ENCODE measurements at places on chromosomes 2 and 18.

DNA sequence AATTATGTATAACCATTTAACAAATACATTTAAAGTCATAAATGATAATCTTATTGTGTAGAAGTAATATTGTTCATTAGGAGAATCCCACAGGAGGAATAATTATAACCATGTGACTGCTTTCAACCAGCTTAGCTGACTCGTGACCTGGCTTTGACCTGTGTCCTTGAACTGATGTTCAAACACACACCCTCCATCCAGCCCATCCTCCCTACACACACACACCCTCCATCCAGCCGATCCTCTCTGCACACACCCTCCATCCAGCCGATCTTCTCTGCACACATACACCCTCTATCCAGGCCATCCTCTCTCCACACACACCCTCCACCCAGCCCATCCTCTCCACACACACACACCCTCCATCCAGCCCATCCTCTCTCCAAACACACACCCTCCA lies 83.5 kb downstream of the EIPR1 start:
- no peak for DNase-seq

DNA sequence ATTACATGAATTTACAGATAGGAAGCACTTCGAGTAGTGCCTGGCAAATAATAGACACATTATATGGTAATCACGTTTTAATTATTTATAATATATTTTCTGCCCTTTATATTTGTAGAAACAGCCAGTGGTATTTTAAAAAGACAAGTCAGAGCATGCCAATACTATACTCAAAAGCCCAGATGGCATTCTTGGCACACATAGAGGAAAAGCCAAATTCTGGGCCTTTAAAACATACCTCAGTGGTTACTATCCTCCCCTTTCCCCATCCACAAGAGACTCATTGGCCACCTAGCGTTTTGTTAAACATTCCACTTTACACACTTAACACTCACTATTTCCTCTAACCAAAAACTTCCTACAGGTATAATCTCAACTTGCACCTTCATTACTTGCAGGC lies 63.3 kb upstream of the ZNF804A start:
- DNase-seq, result no peak

DNA sequence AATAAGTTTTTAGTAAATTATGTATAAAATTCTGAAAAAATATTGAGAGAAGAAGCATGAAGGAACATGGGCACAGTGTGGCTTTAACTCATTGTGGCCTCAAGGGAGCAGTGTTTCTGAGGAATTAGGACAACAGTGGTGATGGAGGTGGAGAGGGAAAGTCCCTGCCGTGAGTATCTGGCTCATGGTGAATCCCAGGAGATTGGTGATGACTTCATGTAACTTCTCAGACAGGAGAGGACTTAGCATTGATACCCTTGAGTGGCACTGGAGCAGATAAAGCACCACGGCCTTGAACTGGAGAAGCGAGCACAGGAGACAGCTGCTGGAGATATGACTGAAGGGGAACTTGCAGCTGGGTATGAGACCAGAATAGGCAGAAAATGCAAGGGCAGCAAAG lies 35.0 kb upstream of the LRP1B start:
- no peak for DNase-seq

DNA sequence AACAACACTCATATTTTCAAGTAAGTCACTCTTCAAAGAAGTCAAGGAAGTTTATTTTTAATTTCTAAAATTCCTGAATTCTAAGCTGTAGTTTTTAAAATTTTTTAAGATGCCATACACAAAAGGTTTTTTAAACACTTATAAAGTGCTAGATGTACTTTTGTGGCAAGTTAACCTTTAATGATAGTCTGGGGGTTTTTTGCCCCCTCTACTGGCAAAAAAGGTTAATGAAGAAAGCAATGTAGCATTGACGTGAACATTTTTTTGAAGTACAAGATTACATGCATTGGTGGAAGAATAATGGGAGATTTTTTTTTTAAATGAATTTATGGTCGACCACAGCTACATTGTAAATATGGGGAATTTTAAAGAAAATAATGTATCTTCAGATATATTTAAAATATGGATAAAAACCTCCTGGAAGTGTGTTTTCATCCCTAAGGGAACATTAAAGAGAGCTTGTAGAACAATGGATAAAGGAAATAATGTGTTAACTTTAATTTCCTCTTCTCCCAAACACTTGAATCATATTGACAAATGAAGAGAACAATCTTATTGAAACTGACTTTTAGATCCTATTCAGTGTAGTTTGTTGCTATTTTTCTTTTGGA lies 12.6 kb downstream of the ITPRID2 start:
- DNase-seq, result no peak

- no peak for DNase-seq
These were observed 957.8 kb downstream of the SLC4A3 start for GRCh38 chr2:220585241-220585640.

DNA sequence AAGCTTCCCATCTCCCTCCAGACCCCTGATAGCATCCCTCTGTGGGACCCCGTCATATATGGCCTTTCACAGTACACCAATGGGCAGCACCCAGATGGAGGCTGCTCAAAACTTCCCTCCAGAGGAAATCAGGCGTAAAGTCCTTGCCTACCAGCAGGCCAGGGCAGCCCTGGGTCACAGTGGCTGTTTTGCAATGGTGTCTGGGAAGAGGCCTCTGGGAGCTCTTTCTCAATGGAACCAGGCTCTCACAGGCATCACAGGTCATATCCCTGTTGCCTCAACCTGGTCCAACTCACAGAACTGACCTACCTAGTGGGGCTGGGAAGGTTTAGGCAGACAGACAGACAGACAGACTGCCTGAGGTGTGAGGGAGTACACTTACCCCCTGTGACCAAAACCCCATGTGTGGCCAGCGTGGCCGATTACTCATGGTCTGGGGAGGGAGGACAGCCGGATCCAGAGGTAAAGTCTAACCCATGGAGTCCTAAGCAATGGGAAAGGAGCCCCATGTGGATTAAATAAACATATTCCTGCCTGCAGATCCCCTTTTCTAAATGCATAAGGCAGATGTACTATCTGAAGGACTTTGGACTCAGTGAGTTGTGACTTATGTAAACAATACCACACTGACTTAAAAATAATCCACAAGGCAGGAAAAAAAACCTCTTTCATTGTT lies 58.2 kb downstream of the BCL2L11 start:
- DNase-seq, result no peak

DNA sequence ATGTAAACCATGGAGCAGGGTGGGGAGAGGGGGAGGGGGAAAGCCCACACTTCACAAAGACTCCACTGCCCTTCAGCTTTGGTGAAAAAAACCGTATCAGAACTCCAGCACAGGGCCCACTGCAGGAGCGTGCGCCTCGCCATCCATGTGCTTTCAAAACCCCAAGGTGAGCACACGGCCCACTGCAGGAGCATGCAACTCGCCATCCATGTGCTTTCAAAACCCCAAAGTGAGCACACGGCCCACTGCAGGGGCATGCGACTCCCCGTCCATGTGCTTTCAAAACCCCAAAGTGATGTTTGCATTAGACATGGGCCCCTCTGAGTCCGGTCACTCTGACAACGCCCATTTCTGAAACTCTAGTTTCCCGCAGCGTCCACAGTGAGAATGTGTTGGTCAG lies 7.8 kb downstream of the TXNL4A start:
- DNase-seq, result no peak

DNA sequence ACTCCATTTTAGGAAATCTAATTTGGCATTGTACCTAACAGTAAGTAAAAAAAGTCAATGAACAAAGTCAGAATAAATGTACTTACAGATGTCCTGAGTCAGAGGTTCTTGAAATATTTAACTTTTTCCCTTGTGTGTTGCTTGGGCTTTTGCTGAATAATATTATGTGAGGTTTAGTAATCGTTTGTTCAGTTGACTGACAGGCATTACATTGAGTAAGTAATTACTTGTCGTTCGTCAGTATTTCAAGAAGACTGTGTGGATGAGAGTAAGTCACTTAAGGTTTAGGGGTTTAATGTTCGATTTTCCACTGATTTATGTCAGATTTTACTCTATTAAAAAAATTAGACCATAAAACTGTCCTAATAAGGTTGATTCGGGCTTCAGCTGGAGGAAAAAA lies 342.9 kb downstream of the LRRTM4 start:
- DNase-seq, result no peak

DNA sequence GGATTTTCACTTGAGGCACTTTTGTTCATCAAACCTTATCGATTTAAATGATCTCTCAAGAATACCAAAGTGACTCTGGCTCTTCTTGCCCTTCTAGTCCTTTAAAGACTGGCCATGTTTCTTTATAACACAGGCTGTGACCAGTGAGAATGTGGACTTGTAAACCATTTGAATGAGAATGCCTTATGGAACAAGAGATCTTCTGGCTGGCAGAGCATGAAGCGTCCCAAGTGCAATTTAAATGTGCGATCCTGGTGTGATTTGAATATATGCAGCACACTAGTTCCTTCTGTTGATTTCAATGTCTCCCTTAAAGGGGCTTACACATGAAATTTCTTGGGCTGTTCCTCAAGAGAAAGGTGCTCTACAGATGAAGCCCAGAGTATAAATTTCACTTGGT lies 262.4 kb upstream of the CCDC68 start:
- no peak for DNase-seq

- DNase-seq, result no peak
These were observed 143.9 kb upstream of the SIX2 start for GRCh38 chr2:45153121-45153520.

- no peak for DNase-seq
These were observed 7.6 kb downstream of the OSR1 start for GRCh38 chr2:19350678-19351401.

DNA sequence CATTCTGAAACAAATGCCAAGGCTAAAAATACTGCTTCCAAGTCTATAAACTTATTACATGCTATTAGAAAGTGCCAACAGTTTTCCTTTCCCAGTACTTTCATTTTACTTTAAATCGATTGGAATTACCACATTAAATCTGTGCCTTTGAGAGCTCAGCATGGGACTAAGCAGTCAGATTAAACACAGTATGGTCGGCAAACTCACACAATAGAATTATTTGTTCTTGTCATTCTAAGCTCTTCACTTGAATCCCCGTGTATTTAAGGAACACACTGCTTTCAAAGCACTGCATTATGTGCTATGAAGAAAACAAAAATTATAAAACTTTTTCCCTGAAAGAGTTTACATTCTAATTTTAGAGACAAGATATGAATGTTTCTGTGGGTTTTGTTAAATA lies 444.4 kb upstream of the SLC39A10 start:
- DNase-seq, result no peak

- no peak for DNase-seq
These were observed 339.6 kb upstream of the DCC start for GRCh38 chr18:52000435-52000834.

- DNase-seq, result no peak
These were observed 6.1 kb downstream of the ADCY3 start for GRCh38 chr2:24913911-24914310.

- DNase-seq, result peak; percentile 33
These were observed 24.2 kb upstream of the CASP8 start for GRCh38 chr2:201235860-201236811.

DNA sequence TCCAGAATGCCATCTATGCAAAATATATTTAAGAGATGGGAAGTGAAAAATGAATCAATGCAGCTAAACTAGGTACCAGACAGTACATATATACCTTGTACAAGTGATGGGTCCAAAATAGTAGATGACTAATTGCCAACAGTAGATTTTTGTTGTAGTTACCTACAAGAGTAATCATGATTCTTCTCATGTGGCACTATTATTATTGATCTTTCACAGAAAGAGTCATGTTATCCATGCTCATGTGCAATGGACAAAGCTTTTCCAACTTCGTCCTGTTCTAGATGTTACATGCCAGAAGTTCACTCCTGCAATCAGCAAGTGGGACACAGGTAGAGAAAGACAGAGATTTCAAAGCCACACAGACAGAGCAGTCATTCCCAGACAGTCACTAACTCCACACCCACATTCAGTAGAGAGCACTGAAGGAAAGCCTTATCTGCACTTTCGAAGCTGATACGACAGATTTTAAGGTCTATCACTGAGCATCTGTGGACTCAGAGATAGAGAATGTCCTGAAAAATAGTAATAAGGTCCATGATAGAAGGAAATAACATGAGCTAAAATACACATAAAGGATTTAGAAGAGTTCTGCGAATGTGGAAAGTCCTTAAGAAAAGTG lies 101.6 kb upstream of the ITPRID2 start:
- no peak for DNase-seq

Data from stimulated activated CD4-positive, alpha-beta T cell treated with anti-CD3 and anti-CD28 coated beads, Interleukin-1b, Interleukin-23, amount 100 ng/mL, for 48 hours (primary cell).